Daoy (cell line): ENCODE measurements at places on chromosomes 6 and 20. TPM values are rescaled to one million over a fixed set of nuclear protein-coding genes. Genes with fewer than 3 reads are reported as not detected.

The MAN1A1 gene
- total RNA-seq: 13.0 and 22.9 TPM in 2 replicates

The ID4 gene
- total RNA-seq: 2.1 and 3.0 TPM in 2 replicates

The PSORS1C1 gene
- total RNA-seq: 0.23 and 1.5 TPM in 2 replicates

The SDCBP2 gene
- 1.3 and 3.7 TPM in 2 replicates for total RNA-seq

DNA sequence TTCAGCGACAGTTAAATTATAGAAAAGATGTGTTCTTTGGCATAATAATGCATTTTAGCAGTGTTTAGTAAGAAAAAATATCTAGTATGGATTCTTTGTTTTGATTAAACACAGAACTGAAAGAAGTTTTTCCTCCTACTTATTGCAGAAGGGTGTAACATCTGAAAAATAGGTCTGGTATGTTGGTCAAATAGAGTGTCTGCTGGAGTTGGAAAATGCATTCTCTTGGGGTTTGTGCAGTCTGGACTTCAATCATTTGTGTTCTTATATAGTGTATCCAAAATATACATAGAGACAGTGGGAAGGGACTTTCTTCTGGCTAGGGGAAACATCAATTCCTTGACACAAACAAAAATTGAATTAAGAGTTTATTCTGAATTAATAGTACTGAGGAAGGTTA, 132.4 kb upstream of the MAN1A1 start:
- no peak for DNase-seq

GRCh38 chr6:75101896-75102295, 104.0 kb downstream of the COL12A1 start:
- peak; percentile 62 for DNase-seq

GRCh38 chr6:158706369-158706982, 56.6 kb downstream of the SYTL3 start:
- DNase-seq: peak; percentile 70

DNA sequence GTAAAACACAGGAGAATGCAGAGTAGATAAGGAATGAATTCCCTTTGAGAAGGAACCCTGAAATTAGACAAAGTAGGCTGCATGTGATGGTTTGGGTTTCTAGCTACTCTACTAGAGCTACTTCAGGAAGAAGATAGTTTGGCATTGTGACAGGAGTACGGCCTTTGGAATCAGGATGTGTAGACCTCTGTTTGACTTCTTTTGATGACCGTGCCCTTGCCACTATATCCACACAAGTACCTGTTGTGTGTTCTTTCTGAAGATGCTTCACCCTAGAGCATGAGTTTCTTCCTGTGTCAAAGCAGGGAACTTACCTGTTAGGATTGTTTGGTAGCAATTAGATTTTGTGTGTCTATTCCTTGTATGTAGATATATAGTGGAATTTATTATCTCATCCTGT, 41.7 kb downstream of the CD2AP start:
- no peak for DNase-seq

DNA sequence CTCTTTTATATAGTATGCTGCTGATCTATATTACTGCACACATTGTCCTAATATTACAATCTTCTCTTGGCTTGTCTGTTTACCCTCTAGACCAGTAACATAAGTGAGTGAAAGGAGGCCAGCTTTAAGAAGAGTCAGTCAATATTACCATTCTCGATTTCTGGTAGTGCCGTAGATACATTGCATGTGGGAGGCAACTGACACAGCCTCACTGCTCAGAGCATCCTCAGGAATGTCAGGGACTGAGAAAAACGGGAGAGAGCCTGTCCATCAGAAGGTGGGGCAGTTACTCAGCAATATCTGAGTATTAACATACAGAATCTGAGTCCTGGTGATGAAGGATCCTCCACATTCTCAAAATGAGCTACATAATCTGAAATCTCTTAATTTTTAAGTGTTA, 259.9 kb downstream of the GJA1 start:
- DNase-seq: no peak
